ENCODE measurements at places on chromosomes 1 and 21. TPM values are rescaled to one million over a fixed set of nuclear protein-coding genes. Genes with fewer than 3 reads are reported as not detected.

GJA9 gene
- polyA plus RNA-seq = 0.42 TPM

DMBX1 gene
- polyA plus RNA-seq = not detected

NUDT4B gene
- polyA plus RNA-seq = 3.8 TPM

GUCA2A gene
- 68.7 TPM for polyA plus RNA-seq

GRCh38 chr1:23555270-23555985, 3.9 kb downstream of the ID3 start:
- DNase-seq = no peak

DNA sequence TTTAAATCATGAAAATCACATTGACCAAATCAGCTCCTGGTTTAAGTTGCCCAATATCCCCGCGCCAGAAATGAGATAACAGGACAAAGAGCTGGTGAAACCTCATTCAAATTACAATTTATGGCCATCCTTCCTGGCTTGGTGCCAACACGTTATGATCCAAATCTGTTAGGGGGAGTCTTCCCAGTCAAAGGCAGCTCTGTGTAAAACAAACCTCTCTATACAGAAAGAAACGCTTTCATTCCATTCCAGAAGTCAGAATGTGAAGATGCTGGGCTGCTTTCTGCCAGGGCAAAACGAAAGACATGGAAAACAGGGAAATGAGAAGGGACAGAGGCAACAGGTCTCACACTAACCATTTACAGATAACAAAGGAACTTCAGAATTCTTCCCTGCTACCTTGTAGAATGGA, 53.5 kb upstream of the TIAM1 start:
- no peak for DNase-seq

DNA sequence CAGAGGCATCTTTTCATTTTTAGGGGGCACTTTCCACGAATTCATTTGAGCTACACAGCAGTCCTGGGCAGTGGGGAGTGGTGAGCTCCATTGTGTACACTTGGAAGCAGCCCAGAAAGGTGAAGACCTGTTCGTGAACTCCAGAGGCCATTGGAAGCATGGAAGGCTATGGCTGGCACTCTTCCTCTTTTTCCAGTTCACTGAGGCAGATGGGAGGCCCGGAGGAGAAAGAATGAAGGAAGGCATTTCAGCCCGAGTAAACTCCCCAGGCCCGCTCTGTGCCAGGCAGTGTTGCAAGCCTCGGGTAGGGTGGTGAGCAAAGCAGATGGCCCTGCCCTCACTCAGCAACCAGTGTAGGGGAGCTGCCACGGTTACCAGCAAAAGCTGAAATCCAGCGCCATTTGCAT, 673 bp upstream of the DHCR24 start:
- no peak for DNase-seq

DNA sequence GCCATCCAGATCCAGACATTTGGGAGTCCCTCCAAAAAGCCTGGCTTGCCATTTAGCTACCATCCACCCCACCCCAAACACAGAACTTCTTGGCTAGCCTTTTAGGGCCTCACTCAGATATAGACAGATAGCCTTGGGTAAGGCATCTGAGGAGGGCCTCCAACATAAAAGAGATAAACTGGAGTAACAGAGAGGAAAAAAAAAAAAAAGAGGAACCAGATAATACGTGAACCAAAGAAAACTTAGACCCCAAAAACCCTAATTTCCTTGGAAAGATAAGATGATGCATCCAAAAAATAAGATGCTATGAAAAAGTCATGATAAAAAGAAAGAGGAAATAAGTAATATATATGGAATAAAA, 19.8 kb upstream of the LSS start:
- no peak for DNase-seq

- no peak for DNase-seq
Observed at GRCh38 chr1:155389826-155390225, 69.1 kb downstream of the RUSC1 start.

GRCh38 chr1:165912638-165913037, 85.2 kb downstream of the UCK2 start:
- DNase-seq = no peak

DNA sequence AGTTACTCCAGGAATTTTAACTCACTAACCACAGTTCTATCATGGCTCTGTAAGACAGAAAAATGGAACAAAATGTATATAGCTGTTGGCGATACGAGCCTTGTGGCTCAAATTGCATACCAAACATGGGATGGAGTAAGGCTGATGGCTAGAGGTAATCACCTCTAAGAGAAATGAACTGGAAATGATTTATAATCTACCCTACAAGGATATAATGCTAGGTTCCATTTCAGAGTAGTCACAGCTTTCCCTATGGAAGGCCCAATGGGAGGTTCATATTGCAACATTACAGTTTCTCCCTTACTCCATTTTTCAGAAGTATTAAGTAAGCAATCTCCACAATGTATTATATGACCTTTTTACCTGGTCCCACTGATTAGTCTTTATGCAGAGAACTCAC, 61.6 kb downstream of the EDEM3 start:
- no peak for DNase-seq

GRCh38 chr1:186653312-186653711, 26.9 kb downstream of the PTGS2 start:
- DNase-seq = no peak

DNA sequence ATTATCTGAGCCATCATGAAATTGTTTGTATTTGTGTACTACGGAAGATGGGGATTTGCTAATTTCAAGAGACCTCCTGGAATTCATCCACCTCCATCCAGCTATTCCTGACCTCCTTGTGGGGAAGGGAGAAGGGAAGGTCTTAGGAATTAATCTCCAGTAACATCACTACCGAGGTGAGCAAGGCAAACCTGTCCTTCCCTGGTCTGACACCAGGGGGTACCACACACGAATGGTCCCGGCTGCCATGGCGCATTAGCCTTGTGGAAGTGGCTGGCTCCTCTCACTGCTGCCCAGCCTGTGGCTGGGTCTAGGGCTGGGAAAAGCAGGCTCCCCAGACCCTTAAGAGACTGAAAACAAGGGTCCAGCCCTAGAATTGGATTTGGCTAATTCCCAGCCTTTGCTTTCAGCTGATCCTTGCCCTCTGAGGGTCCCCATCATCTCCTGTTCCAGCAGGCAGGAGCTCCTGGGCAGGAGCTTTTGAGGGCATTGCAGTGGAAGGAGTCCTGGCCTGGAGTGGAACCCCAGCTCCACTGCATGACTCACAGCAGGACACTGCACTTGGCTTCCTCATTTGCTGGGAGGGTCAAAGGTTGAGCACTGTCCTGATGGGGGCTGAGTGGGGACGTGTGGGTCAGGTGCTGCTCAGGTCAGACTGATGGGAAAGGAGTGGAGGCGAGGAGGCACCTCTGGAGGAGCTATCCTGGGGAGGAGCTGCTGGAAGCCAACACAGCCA, 34.8 kb downstream of the RIMS3 start:
- no peak for DNase-seq

- peak; percentile 80 for DNase-seq
Observed at GRCh38 chr1:9004700-9005394, 21.4 kb downstream of the SLC2A7 start.

DNA sequence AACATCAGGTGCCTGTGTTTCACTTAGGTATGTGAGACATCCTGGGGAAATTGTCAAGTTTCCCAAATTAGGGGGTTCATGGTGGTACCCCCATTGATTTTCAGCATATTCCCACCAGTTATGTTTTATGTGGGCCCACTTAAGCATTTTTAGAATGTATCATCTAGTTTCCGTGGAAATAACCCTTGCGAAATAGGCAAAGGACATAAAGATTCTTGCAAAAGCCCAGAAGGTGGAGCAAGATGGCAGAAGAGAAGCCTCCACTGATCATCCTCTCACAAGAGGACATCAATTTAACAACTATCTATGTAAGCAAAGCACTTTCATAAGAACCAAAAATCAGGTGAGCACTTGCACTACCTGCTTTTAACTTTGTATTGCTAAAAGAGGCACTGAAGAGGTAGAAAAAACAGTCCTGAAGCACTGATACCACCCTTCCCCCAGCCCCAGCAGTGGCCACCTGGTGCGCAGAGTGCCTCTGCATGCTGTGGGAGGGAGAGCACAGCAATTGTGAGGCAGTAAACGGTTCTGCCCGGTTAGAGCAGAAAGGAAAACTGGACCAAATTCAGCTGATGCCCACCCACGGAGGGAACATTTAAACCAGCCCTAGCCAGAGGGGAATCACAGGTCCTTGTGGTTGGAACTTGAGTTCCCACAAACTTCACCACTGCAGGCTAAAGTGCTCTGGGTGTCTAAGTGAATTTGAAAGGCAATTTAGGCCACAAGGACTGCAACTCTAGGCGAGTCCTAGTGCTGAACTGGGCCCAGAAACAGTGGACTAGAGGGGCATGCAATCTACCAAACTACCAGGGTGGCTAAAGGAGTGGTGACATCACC, 23.2 kb downstream of the MCOLN2 start:
- DNase-seq = no peak

- DNase-seq = no peak
Observed at GRCh38 chr1:16009030-16009460, 5.0 kb downstream of the SRARP start.

- DNase-seq = peak; percentile 24
Observed at GRCh38 chr1:209150114-209150513, 433.4 kb upstream of the CAMK1G start.

- peak; percentile 86 for DNase-seq
Observed at GRCh38 chr1:245045087-245045881, 109.5 kb upstream of the KIF26B start.

DNA sequence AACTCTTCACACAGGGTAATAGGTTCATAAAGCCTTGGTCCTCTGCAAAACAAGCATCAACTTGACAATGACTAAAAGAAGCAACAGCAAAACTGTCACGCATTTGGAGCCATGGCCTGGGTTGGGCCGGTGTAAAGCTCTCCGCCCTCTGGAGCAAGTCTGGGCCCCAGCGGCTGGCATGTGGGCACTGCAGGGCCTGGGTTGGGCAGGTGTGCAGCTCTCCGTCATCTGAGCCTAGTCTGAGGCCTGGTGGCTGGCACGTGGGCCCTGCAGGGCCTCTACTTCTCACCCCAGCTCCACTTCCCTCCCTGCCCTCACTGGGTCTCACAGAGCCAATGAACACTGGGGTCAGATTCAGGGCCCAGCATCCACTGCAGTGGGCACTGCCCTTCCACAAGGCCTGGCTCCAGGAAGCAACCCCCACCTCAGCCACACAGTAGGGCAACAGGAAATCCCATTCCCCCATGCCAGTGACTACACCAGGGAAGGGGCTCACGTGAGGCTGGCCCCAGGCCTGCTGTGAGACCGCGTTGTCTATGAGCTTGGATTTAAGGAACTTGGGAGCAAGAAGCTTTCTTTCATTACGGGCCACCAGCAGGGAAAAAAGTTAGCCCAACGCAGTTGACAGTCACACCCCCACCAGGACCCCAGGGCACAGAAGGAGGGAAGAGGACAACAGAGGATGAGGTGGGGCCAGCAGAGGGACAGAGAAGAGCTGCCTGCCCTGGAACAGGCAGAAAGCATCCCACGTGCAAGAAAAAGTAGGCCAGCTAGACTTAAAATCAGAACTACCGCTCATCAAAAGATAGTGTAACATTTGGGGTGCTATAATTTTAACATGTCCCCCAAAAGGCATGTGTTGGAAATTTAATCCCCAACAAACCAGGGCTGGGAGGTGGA, 52.7 kb downstream of the NPHP4 start:
- no peak for DNase-seq

DNA sequence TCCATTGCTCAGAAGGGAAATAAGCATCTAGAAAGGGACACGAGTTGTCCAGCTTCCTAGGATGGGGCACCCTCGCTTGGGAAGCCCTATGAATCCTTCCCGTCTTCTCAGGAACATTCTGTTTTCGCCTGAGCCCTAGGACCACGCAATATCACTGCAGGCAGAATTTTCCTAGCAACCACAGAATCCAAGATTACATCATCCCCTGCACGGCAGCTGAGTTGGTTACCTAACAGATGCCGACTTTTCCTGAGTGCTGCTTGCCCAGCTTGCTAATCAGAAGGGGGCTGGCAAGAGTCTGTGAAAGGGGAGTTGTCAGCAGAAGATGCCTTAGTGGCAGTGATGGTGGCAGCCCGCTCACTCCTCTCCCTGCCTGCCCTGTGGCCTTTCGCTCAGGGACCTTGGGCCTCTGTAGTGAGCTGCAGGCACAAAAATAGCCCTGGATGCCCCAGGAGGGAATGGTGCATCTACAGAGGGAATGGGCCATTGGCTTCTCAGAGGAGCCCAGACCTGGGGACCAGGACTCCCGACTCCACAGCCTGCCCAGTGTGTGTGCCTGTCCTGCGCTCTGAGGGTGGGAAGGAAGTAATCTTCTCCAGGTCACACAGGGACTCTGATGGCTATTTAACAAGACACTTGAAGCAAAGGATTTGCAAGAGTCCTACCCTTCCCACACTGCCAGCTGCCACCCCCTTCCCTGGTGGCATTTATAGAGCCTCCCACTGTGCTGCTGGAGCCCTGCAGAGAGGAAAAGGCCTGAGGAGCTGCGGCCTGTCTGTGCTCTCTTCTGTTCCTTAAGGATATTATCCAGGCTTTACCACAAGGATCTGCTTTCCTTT, 28.9 kb upstream of the CLSTN1 start:
- DNase-seq = no peak

DNA sequence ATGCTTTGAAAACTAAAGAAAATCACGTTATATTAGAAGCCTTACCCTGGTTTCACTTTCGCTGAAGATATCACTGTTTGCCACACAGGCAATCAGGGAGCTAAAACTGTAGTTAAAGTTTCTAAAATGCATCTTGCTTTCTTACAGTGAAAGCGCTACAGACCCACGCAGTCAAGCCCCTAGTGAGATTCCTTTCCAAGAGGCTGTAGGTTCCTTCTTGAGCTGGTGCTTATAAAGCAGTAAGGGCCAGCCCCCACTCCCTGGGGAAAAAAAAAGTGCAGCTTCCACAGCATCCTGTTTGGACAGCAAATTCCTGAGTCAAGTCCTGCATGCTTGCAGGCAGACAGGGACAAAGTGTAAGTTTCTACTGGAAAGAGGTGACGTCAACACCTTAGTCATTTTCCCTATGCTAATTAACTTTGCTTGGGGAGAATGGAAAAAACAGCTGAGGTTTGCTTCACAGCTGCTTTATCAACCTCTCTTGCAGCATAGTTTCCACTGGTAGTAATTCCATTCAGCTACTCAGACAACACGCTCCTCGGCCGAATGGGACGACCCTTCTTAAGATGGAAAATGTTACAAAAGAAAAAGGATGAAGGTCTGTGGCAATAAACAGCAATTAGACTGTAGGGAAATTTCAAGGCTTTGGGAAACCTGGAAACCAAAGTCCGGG, 14.7 kb upstream of the KCNE1 start:
- DNase-seq = peak; percentile 97
